NCI-H187 (cell line): ENCODE measurements at places on chromosomes 7 and 10.
A peak's percentile ranks its signal among the peaks of the same experiment; 100 is the strongest.

- DNase-seq = no peak
These were observed 3.5 kb upstream of the C7orf25 start for GRCh38 chr7:42915356-42915755.

DNA sequence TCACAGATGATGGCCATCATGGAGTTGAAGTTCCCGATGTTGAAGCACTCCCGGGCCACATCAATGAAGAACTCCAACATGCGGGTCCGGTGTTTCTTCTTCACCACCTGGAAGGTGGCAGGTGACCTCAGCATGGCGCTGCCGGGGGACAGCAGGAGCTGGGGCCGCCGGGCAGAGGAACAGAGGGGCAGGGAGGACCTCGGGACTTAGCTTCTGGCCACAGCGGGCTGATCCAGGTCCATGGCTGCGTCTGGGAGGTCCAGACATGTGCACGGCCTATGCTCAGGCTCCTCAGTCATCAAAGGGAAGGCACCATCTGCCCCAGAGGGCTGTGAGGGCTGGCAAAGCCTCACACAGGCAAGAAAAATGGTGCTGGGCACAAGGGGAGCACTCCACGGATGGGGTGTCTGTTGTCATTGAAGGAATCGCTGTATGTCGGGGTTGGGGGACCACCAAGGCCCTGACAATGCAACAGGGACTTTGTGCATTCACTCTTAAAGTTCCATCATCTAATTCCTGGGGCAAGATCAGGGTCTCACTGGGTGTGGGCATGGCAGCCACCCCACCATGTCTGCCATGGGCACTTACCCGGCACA, 60.9 kb downstream of the CSGALNACT2 start:
- no peak for DNase-seq

DNA sequence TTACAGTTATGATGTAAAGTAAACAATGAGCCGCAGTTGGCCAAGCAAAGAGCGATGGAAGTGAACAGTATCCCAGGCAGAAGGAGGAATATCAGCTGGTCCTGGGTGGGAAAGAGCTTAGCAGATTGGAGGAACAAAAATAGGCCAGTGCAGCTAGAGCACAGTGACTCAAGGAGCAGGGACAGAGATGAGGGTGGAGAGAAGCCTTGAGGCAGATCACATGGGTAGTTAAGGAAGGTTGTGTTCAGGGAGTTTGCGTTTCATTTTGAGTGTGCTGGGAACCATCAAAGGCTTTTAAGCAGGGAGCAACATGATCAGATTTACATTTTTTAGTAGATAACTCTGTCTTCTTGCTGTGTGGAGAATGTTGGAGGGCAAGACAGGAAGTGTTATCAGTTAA, 113.6 kb downstream of the OAT start:
- no peak for DNase-seq

DNA sequence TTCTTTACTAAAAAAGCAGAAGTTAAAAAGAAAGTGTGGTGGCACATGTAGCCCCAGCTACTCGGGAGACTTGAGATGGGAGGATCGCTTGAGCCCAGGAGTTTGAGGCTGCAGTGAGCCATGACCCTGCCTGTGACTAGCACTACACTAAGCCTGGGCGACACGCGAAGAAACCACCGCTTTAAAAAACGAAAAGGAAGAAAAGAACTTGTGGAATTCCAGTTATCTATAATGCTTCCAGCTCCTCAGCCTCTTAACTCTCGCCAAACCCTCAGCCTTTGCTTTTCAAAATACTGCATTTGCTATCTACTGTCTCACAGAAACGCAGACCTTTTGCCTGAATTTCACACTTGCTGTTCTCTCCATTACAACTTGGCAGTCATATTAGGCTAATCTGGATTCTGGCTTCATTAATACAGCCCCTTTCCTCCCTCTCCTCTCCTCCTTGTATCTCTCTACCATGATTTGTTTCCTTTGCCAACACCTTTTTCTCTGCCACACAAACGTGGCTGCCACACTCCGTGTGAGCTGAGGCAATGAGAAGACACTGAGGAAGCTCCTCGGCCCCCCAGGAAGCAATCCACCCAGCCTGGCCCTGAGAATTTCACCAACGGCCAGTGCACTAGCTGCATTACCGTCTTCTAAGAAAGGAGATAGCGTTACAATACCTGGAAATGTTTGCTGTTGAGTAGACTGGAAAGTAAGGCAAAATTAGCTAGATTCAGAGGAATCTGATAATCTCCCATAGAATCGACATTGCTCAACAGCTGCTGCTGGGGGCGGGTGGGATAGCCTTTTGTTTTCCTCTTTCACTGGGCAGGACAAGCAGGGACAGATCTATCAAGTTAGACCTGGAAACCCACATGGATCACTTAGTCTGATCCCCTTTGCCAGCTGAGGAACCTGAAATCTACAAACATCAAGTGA, 37.2 kb downstream of the CALML5 start:
- no peak for DNase-seq

DNA sequence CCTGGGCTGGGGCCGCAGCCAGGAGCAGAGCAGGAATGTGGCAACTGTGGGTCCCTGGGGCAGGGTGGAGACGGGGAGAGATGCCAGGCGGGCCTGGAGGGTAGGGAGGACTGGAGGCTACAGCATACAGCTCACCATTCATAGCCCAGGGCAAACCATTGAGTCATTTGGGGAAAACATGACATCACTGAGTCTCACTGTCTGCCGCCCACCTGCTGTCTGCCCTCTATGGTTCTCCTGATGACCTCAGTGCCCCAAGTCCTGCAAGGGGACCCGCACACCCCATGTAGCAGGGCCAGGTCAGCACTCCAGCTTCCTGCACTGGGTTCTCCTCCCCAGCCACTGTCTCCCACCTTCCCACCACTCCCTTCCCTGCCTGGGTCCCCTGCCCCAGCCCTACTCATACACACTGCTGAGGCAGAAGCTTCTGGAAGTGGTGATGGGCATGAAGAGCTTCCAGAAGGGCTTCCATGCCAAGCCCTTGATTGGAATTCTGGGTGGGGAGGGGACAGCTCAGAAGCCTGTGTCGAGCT, 10.4 kb downstream of the CHST3 start:
- no peak for DNase-seq

DNA sequence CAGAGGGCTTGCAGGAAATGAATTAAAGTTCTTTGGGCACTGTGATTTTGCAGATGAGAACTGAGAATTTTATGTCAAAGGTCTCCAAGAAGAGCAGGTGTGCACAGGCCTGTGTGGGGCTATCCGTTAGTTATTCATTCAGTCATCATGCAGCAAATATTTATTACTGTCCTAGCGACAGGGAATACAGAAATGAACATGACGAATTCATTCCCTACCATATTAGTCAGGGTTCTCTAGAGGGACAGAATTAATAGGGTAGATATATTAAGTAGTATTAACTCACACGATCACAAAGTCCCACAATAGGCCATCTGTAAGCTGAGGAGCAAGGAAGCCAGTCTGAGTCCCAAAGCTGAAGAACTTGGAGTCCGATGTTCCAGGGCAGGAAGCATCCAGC, 2.9 kb upstream of the MMP21 start:
- DNase-seq = no peak

- DNase-seq = peak; percentile 42
These were observed 429.0 kb upstream of the MTPN start for GRCh38 chr7:136405931-136406777.

DNA sequence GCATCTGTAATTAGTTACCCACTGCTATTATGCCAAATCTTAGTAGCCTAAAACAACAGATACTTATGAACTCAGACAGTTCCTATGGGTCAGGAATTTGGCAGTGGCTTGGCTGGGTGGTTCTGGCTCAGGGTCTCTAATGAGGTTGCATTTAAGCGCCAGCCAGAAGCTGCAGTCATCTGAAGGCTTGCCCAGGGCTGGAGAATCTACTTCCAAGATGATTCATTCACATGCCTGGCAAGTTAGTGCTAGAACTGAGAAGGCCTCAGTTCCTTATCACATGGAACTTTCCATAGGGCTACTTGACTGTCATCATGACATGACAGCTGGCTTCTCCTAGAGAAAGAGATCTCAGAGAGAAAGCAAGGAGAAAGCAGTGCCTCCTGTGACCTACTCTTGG, 121.3 kb downstream of the AVL9 start:
- no peak for DNase-seq

GRCh38 chr10:52682766-52683165, 89.8 kb downstream of the MBL2 start:
- DNase-seq = no peak

DNA sequence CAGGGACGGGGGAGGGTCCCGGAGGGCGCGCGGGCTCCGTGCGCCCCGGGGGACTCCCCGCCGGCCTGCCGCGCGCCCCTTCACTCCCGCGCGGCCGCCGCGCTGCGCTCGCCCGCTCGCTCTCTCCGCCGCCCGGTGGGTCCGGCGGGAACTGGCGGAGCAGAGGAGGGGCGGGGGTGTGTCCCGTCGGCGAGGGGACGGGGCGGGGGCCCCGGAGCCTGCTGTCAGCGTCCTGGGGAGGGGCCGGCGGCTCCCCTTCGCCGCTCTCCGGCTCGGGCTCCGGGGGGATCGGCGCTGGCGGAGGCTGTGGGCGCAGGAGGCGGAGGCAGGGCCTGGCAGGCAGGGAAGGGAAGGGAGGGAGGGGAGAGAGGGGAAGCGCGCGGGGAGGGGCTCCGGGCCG, at the start of gene SH3PXD2A:
SH3PXD2A (minus strand) TSS at position 153 of the 400 bp plus-strand sequence. CDS start 310 bp downstream, outside the sequence.
- DNase-seq = no peak

DNA sequence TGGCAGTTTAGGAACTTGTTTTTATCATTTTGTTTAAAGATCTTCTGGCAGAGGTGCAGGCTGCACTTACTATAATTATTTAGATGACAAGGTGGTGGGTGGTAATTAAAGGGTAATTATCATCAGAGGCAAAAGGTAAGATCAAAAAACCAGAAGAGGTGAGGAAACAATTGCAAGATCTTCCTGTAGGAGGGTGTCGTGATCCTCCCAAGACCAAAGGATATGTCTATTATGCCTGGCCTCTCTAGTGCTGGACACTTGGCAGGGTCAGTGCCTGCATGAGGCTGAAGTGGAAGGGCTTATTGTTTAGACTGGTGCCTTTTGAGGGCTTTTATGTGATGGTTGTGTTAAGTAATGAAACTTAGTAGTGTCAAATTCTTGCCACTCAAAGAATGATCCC, 1.8 kb upstream of the WAPL start:
- DNase-seq = no peak

GRCh38 chr7:74254858-74255379, 720 bp upstream of the RFC2 start:
- peak; percentile 82 for DNase-seq

DNA sequence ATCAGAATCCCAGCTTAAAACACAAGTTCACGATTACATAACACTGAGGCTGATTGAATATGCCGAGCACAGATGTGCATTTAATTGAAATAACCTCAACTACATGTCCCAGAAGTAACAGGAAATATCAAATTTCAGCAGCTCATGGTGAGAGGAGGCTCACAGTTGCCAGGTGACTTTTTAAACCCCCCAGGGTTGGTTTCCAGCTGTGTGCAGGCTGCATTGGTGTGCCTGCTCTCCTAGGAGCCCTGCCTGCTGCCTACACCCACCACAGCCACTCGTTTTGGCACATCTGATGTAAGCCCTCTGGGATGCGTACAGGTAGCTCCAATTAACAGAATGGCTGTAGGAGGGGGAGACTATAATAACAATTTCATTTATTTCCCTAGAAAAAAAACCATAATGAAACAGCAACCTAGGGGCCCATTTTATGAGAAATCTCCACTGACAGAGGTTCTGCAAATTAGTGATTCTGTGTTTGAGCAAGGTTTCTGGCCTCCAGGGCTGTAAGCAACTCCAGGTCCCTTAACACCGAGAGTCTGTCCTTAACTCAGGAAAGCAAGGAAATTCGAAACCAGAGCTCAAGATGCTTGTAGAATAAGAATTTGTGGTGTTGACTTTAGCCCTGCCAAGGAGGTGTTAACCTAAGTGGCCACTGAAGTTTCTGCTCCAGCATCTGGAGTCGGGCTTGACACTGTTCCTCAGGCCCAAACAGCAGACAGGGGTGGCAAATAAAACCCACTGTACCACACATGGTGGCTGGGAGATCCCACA, 161.9 kb downstream of the BMPER start:
- no peak for DNase-seq

GRCh38 chr7:42572561-42572960, 335.6 kb upstream of the GLI3 start:
- no peak for DNase-seq

GRCh38 chr7:38232502-38233366, 40.7 kb downstream of the TARP start:
- no peak for DNase-seq

DNA sequence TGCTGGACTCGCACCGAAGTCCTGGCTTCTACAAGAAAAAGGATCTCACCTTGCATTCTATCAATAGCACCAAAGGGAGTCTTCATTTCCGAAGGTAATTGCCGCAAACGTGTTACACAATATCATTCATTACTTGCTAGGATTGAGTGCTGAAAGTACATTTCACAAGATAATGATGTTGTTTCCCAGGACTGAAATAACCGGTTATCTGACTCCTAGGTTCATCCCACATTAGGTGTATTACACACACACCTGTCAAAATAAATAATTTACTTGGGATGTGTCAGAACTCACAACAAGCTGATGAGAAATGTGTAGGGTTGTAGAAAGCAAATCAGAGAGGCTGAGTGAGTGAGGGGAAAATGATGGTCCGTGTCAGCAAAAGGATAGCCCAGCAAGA, 219.4 kb upstream of the RHOBTB1 start:
- no peak for DNase-seq

GRCh38 chr10:4623757-4624420, 202.1 kb upstream of the AKR1E2 start:
- no peak for DNase-seq
